CD4-positive, alpha-beta memory T cell (primary cell): ENCODE measurements at places on chromosomes 13 and 19. TPM values are rescaled to one million over a fixed set of nuclear protein-coding genes. Genes with fewer than 3 reads are reported as not detected.

DNA sequence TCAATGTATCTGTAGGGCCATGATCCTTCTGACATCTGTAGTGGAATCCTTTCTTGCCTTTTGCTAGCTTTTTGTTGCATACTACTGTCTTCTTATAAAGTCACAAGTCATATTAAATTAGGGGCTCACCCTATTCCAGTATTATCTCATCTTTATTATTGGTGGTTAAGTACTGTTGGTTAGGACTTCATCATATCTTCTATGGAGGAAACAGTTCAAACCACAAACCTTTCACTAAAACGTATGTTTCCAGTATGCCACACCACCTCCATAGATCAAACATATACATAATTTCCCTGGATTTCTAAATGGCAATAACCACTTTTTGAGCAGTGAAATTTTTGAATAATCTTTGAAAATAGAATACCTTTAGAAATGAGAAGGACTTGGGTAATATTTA is 62.8 kb upstream of the PCDH9 start:
- no peak for DNase-seq

DNA sequence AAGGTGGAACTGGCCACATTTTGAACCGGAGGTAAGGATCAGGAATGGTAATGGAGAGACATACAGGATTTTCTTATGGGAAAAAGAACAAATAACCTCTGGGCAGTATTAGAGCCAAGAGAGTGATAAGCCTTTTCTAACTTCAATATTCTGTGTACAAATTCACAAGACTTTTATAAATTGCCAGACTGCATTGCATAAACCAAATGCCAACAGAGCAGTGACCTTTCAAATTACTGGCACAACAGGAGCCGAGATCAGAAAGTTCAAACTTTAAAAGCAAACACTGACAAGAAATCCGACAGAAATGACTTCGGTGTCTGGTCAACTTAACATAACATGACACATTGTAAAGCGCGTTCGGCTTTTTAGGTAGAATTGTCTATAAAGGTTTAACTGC is 737.1 kb downstream of the GPC5 start:
- DNase-seq, result no peak

DNA sequence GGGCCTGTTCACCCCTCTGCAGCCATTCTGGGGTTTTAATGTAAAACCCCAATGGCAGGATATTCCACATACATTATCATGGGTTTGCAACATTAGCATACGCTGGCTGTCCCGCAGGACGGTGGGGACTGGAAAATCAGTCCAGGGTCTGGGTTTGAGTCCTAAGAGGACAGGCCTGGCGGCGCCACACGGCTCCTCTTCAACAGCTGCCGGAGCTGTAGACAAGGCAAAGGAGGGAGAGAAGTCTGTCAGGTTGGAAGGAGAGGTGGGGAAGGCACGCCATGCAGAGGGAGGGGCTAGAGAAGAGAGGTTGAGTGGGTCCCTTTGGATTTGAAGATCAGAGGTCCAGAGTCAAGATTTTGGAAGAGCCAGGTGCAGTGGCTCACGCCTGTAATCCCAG is 11.9 kb downstream of the NFKBID start:
- no peak for DNase-seq

ZNF208 gene
- 9.7 TPM for total RNA-seq

- no peak for DNase-seq
Observed at GRCh38 chr19:13241231-13242104, 91.3 kb downstream of the IER2 start.
